Mesothelial cell of epicardium (in vitro differentiated cells): ENCODE measurements at places on chromosomes 16 and 17. TPM values are rescaled to one million over a fixed set of nuclear protein-coding genes. Genes with fewer than 3 reads are reported as not detected.

DNA sequence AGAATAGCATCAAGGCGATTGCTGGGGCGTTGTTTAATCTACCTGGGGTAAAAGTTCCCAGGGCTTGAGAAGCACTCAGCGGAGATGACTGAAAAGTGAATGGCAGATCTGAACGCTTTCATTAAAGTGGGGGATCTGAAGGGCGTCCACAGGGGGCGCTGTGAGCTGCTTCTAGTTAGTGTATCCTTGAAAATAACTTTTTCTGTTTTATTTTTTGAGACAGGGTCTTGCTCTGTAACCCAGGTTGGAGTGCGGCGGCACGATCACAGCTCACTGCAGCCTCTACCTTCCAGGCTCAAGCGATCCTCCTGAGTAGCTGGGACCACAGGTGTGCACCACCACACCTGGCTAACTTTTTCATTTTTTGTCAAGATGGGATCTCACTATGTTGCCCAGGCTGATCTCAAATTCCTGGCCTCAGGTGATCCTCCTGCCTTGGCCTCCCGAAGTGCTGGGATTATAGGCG lies 360.4 kb downstream of the SEC14L1 start:
- DNase-seq, result no peak

GRCh38 chr16:82917886-82918595 lies 291.3 kb downstream of the CDH13 start:
- DNase-seq, result no peak

DNA sequence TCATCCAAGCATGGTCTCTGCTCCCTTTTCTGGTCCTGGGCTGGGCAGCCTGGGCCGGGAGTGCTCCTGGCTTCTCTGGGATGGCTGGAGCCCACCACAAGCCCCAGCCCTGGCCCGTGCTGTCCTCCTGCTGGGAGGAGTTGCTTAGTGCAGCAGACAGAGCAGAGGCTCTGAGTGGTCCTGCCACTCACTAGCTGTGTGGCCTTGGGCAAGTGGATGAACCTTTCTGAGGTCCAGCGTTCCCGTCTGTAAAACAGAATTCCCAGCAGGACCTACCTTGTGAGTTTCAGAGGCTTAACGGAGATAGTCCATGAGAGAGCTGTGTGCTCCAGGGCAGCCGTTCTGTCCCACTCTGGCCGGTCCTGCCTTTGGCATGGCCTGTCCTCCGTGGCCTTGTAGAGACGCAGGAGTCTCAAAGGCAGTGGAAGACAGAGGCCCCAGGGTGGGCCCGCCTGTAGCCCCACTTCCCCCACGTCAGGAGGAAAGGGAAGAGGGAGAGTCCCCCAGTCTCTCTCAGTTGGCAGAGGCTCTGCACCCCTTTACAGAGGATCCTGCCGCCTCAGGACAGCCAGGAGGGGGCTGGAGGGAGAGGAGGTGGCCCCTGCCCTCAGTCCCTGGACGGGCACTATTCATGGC lies 7.8 kb downstream of the MYO15B start:
- no peak for DNase-seq

DNA sequence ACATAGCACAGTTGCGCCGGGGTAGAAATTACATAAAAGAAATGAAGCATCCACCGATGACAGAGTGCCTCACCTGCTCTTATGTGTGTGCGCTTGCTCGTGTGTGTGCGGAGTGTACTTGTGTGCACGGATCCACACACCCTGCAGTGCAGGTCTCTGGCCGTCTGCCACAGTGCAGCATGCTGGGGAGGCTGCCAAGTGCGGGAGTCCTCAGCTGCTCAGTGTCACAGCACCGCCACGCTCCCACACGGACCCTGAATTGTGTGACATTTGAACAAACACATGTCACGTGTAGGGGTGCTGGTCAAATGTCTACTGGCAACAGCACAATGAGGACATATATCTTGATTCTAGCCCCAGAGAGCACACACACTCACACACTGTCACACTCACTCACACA lies 243.0 kb upstream of the MYOCD start:
- DNase-seq, result no peak

- no peak for DNase-seq
Measured at GRCh38 chr17:6045621-6046357, 24.4 kb upstream of the WSCD1 start.

GRCh38 chr16:89945654-89946053 lies 2.9 kb upstream of the DEF8 start:
- DNase-seq, result no peak

GRCh38 chr16:65202461-65202860 lies 80.6 kb upstream of the CDH11 start:
- no peak for DNase-seq

DNA sequence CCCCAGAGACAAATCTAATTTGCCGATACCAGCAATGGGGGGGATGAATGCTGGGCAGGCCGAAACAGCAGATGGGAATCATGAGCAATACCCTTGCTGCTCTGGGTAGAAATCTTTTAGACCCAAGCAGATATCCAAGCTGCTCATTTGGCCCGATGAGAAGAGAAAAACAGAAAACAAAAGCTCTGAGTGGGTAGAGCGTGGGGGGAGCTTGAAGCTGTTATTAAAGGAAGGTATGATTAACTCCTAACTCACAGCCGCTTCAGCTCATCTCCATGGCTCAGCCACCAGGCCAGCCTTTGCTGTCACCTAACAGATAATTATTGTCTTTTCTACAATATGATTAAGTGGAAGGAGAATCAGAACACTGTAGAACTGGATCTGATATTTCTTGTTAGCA lies 58.3 kb downstream of the VPS35L start:
- DNase-seq, result no peak

DNA sequence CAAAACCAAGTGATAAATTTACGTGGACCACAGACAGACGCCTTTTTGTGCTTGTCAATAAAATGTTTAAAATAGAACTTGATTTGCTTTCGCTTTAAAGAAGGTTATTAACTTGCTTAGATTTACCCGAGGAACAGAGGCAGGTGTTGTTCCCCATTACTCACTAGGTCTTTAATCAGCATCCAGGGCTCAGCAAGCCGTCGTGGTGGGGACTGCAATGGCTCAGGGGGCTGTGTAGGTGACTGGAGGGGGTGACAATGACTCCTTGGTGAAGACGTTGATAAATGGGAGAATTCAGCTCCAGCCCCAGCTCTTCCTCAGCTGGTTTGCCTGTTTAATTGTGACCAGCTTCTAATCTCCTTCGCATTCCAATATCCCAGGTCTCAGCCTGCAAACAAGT lies 231.4 kb downstream of the TMEM114 start:
- DNase-seq, result no peak

ABCC6 gene
- 2.6 to 4.2 TPM (median 3.2 TPM) in 3 replicates for total RNA-seq

RAB26 gene
- total RNA-seq, result 1.1 to 1.5 TPM (median 1.3 TPM) in 3 replicates

MMP28 gene
- 0.34 to 0.86 TPM in 2 of 3 replicates, not detected in the other for total RNA-seq

PABPN1L gene
- total RNA-seq, result 0.22 to 0.41 TPM (median 0.40 TPM) in 3 replicates
